Heart right ventricle (tissue), 16 donors: ENCODE measurements at places on chromosomes 1 and 21. TPM values are rescaled to one million over a fixed set of nuclear protein-coding genes. Genes with fewer than 3 reads are reported as not detected.

DNA sequence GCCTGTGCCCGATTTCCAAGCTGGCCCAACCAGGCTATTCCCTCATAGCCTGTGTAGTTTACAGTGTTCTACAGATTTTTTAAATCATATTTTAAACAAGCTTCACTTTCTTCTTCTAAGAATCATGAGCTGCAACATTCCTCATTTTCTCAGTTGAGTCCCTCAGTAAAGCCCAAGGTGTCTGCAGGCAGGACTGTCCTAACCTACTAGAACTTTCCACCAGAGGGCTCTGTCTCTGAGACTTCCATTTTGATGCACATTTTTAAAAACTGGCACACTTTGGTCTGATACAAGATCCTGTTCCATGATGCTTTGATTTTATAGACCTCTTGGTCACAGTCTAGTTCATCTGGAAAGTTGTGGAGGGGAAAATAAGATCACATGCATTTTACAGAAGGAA lies 21.6 kb upstream of the SLAMF6 start:
- H3K36me3 ChIP-seq: no peaks in the 10 kb centered on the region
- no peak for DNase-seq
- no peaks in the 10 kb centered on the region for H3K27me3 ChIP-seq
- H3K4me1 ChIP-seq: no peaks in the 10 kb centered on the region

FTCD gene
- polyA plus RNA-seq: 4.0 TPM

- no peaks in the 10 kb centered on the region for H3K27me3 ChIP-seq
- H3K36me3 ChIP-seq: no peaks in the 10 kb centered on the region
- no peak overlapping the region for H3K27ac ChIP-seq
- DNase-seq: no peak
- H3K4me1 ChIP-seq: no peaks in the 10 kb centered on the region
Measured at GRCh38 chr1:53572815-53573173, 113.6 kb downstream of the DMRTB1 start.

RNF115 gene
- polyA plus RNA-seq: 25.2 TPM
